HCT116 (cell line): ENCODE measurements at places on chromosomes 5 and 9.

- no peak for DNase-seq
Measured at GRCh38 chr9:93874242-93874641, 80.9 kb downstream of the BARX1 start.

GRCh38 chr9:79220251-79220650 lies 351.5 kb upstream of the TLE4 start:
- DNase-seq: no peak

GRCh38 chr5:1246711-1247431 lies 21.7 kb downstream of the SLC6A18 start:
- no peak for DNase-seq

GRCh38 chr5:132019337-132019736 lies 7.9 kb upstream of the ACSL6 start:
- no peak for DNase-seq

DNA sequence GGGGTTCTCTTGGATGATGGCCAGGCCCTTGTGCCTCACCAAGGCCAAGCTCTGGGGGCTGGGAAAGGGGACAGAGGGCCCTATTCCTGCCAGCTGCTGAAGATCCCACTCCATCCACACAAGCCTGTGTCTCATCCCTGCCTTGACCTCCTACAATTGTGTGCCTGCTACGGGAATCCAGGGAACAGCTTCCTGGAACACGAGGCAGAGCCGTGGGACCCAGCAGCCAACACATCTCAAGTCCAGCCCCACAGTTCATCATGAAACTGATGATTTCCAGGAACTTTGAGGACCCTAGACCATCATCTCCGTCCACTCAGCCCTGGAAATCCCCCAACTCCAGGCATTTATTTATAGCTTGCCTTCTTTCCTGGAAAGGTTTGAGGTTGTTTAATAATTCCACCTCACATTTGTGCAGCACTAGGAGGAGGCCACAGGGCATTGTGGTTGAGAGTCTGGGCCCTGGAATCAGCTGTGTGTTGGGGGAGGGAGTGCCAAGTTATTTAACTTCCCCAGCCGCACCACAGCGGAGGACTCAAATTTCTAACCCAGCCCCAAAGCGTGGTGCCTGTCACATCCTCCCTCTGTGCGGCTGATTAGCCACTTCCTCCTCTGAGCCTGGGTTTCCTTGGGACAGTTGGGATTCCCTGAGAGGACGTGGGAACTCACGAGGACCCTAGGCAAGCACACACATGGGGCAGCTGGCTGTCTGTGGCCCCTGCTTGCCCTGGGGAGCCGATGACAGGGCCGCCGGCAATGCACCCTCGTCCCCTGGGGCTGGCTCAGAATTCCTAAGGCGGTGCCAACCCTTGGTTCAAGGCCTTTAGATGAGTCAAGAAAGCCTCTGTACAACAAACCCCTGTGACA lies 58.2 kb upstream of the GGTA1 start:
- DNase-seq: no peak

- DNase-seq: peak; percentile 7
Measured at GRCh38 chr5:41637869-41638268, 127.5 kb upstream of the PLCXD3 start.

DNA sequence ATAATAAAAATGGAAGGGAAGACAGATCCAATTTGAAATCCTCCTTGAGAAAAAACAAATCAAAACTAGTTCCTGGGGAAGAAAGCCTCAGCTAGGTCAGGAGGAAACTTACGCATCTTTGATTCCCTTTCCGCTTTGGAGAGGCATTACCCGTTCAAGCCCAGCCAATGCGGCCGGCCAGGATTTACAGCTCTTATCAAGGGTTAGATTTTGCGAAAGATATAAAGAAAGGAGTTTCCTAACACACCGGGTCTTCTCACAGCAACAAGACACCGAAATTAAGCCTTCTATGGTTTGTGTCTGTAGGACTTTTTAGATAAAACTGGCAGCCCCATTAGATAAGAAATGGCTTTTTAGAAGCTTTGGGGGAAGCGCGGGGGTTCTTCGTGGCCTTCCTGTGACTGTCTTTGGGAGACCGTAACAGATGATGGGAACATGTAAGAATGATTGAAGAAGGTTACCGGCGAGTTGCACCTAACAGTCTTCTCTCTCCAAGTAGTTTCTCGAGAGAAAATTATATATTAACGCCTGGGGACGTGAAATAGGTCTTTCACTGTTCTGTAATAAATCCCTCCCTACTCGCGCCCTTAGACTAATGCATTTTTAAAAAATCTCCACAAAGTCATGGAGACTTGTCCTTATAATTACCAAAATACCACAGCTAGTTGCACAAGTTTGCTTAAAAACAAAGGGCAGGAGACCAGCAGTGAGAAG lies 1.3 kb upstream of the ISL1 start:
- DNase-seq: no peak

GRCh38 chr9:86491468-86492266 lies 137.5 kb upstream of the TUT7 start:
- DNase-seq: no peak

GRCh38 chr5:140347360-140347759 lies 957 bp upstream of the HBEGF start:
- no peak for DNase-seq

- DNase-seq: no peak
Measured at GRCh38 chr9:16267281-16268066, 603.0 kb downstream of the BNC2 start.

DNA sequence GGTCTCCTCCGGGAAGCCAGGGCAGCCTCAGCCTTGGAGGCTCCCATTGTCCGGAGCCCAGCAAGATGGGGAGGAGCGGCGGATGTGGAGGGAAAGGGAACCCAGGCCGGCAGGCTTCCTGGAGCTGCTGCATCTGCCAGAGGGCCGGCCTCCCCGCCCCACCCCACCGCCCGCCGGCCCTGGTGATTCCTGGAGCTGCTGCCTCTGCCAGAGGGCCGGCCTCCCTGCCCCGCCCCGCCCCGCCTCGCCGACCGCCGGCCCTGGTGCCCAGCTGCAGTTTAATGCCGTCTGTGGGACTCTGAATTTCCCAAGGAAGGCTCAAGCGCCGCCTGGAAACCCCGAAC lies 31.6 kb downstream of the EXD3 start:
- DNase-seq: no peak

DNA sequence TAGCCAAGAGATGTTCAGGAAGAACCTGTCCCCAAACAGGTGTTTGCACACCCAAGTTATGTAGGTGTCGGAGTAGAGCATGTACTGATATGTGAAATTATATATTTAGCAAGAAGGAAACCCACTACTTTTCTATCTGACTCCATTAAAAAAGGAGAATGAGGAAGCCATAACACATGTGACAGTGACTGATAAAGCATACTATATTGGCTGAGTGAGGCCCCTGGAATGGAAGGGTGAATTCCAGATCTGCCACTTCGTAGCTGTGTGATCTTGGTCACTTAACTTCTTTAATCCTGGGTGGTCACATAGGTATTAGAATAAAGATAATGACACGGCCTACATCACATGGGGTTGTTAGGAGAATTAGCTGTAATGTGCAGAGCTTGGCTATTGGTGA lies 116.0 kb upstream of the MAN2A1 start:
- no peak for DNase-seq

DNA sequence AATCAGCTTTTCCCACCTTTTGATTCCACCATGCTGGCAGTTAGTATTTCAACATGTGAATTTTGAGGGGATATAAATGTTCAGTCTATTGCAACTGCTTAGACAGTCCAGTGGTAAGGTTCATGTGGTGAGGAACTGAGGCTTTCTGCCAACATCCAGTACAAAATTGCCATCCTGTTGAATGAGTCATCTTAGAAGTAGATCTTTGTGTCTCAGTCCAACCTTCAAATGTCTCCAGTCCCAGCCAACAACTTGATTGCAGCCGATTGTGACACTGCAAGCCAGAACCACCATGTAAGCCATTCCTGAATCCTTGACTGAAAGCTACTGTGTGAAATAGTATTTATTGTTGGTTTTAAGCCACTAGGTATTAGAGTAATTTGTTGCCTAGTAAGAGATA lies 331.5 kb upstream of the GRIN3A start:
- no peak for DNase-seq

DNA sequence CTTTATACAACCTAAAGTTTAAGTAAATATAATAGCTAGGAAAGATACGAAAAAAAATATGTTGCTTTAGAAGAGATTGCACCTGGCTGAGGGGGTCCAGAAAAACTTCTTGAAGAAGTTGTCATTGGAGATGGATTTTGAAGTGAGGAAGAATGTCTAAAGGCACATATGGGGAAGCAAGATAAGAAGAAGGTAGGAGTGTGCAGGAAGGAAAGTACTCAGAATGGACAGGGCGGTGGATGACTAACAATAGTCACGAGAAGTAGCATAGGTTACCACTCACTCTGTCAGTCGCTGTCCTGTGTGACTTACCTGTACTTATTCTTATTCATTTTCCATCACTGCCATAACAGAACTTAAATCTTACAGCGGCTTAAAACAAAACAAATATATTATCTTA lies 251.6 kb downstream of the GRIA1 start:
- DNase-seq: no peak

- DNase-seq: no peak
Measured at GRCh38 chr5:37557734-37558293, 178.7 kb downstream of the WDR70 start.

DNA sequence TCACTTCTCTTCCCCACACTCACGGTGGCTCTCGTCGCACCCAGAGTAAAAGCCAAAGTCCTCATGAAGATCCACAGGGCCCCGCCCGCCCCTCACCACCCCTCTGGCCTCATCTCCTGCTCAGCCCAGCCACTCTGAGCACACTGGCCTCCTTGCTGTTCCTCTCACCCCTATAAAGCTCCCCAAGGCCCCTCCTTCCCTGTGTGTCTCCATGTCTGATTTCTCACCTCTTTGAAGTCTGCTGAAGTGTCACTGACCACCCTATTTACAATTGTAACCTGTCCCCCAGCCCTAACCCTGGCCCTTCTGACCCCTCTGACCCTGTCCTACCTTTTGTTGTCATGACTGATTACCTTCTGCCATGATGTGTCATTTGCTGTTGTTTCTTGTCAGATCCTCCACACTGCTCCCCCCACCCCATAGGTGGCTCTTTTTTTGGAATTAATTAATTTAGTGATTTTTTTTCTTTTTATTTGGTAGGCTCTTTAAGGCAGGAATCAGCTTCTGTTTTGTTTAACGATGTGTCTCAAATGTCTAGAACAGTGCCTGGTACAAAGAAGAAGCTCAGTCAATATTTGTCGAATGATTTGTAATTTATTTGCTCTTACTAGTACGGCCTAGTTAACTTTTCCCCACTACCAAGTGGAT lies 90.2 kb downstream of the IQGAP2 start:
- no peak for DNase-seq

- DNase-seq: no peak
Measured at GRCh38 chr5:144310621-144311020, 139.9 kb downstream of the KCTD16 start.

DNA sequence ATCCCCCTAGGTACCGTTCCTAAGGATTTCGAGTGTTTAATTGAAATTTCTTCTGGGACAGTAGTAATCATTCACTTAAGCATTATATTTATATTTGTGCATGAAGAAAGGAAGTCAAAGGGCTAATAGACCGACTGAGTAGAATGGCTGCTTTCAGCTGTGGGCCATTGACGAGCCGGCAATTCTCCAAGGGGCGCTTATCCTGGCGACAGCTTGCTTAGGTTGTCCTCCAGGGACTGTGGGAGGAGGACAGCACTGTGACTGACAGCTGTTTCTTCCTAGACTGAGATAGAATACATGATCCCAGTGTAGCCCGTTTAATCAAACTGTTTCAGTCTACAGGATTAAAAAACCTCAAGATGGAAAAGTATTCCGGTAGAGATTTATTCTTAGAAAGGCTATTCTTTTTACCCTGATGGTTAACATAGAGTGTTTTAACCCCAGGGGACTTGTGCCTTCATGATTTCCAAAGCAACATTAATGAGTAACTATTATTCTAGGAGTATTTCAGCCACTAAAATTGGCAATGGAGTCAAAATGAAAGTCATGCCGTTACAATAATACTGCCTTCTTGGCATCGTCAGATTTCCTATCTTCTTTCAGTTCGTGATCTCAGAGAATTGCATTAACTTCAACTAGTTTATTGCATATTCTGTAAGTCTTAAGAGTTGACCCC lies 943.1 kb upstream of the WWC1 start:
- no peak for DNase-seq

DNA sequence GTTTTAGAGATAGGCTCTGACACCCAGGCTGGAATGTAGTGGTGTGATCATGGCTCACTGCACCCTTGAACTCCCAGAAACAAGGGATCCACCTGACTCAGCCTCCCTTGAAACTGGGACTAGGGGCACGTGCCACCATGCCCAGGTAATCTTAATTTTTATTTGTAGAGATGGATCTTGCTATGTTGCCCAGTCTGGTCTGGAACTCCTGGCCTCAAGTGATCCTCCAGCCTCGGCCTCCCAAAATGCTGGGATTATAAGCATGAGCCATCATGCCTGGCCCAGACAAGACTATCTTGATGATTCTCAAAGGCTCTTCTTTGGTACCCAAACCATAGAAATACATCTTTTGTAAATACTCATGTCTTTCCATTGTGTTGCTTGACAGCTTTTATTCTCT lies 10.8 kb downstream of the OSMR start:
- DNase-seq: no peak

DNA sequence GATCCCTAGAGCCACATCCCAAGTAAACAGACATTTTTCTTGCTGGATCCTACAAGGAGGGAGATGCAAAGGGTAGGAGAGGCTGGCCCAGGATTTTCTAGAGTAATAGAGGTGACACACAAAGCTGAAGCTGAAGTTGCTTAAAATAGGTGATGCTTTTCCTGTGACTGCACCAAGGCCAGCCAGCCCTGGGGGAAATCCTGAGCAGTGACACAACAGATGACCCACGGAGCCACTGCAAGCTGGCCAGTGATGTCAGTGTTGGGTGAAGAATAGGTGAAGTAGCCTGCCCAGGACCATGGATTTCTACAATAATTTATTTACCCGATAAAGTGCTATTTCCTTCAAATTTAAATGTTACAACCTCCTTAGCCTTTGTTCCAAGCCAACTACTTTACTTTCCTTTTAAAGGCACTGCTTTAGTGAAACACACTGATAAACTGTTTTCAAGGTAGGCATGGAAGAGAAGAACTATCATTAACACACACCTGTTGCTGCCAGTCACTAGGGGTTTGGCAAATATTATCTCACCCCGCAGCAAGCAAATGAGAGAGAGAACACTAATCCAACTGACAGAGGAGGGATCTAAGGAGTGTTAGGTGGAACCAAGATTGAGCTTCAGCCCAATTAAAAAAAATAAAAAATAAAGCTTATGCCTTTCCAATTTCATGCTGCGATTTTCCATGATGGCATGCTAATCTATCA lies 123.5 kb downstream of the CTNND2 start:
- no peak for DNase-seq

- DNase-seq: no peak
Measured at GRCh38 chr5:36145311-36145710, 6.4 kb downstream of the LMBRD2 start.

DNA sequence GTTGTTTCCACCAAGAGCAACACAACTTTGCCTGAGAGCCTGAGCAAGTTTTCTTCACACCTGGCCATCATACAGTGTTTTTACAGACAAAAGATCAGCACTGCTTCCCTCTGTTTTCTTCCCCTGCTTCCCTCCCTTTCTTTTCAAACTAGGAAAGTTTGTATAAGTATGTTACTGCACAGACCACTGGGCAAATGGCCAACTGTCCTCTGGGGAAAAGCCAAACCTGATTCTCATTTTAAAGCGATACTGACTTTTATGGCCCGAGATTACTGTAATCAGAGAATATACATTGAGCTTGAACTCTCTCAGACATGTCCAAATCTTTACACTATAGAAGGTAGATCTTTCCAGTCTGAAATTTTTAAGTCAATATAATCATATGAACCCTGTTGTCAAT lies 415.0 kb downstream of the NFIB start:
- DNase-seq: no peak
